ENCODE measurements at places on chromosomes 1 and 21. TPM values are rescaled to one million over a fixed set of nuclear protein-coding genes. Genes with fewer than 3 reads are reported as not detected.

DNA sequence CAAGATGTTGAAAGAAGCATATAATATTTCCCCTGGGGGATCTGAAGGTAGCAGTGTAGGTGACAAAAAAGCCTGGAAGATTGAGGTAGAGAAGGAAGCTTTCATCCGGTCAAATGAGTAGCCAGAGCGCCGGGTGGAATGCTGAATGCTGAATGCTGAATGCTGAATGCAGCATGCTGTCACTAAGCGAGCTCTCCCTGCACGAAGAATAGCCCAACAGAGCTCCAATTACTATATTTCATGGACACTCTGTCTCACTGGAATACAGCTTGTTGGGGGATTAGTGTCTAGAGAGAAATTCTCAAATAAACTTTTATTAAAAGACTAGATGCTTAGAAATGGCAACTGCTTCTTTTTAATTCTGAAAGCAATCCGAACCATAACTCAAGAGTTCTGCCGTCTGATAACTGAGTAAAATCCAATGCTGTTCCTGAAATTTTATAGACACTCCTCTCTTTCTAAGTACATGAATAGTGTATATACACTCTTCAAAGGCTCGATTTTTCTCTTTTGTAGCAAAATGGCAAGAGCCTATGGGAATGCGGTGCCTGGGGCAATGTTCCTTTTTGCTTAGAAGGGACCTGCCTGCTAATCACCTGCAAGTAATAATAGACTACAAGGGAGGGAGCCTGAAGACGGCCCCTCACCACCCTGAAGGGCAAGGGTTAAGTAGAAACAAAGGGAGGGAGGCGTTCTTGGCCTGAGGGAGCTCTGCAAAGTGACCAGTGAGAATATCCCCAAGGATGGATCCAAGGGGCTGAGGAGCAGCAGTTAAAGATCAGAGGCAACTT lies 203.7 kb upstream of the ESRRG start:
- no peak for DNase-seq

- DNase-seq: no peak
These were observed 29.3 kb downstream of the SORT1 start for GRCh38 chr1:109368464-109368863.

DNA sequence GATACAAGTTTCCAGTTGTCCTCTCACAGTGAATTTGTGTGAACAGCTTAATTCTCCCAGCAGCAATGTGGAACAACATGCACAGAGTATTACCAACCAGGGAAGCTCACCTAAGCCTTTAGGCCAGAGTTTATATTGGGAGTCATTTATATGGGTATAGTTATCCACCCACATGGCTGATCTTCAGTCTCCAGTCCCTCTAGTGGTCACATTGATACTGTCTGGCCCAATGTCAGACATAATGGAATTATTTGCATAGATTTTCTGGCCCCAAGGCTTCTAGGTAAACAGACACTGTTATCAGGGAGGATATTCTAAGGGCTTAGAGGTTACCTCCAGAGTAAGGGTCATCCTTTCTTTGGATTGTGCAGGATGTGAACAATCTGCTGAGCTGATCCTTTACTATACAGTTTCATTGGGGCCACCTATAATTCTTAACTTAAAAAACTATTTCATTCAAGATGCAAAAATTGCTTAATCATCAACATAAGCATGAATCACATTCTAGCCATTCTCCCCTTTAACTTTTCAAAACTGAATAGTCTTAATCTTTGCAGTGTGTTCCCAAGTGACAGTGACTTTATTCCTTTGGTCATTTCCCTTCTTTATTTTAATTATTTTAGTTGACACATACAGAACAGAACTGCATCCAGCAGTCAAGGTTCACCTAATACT lies 210.9 kb downstream of the LTN1 start:
- DNase-seq: no peak

DNA sequence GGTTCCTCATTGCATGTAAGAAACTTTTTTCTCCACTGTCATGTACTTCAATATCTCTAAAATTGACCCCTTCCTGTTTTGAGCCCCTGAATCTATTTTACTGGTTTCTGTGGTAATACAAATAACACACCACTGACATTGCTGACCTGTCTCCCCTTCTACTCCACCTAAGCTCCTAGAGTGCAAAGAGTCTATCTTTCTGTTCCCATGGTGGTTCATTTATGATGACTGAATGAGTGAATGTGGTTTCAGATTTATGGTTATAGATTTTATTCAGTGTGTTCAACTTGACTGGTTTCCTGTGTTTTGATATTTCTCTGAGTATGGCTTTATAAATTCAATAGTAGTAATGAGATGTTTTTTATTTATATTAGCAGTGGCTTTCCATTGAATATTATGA lies 127.7 kb downstream of the MAGI3 start:
- DNase-seq: no peak

GRCh38 chr1:99110140-99111041 lies 105.7 kb upstream of the PLPPR5 start:
- no peak for DNase-seq

GRCh38 chr1:59276439-59276851 lies 20.4 kb upstream of the FGGY start:
- DNase-seq: no peak

DNA sequence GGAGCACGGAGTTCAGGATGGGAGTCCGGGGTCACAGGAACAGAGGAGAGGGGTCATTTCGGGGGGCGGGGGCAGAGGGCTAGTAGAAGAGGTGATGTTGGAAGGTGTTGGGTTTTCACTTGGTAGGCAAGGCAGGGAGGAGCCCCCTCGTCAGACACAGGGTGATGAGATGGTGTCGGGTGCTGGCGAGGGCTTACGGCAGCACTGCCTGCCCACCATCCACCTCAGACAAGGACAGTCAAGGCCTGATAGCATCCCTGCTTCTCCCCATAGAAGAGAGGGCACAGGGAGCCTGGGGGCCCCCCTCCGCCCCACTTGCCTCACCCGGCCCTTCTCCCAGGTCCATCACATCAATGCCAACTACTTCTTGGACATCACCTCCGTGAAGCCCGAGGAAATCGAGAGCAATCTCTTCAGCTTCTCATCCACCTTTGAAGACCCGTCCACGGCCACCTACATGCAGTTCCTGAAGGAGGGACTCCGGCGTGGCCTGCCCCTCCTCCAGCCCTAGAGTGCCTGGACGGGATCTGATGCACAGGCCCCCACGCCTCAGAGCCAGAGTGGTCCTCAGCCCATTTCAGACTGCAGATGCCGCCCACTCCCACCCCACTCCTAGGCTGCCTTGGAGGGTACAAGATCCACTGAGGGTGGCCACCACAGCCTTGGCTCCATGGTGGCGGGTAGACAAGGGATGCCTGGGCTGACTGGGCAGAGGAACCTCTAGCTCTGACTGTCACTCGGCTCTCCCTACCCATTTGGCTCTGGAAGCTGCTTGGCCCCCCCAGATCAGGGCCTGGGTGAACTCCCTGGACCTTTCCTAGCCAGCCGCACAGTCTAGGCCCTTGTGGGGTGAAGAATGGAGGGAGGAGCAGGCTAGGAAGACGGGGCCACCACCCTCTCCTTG lies 4.3 kb upstream of the MTFR1L start:
- DNase-seq: no peak

GRCh38 chr1:24656046-24656445 lies 12.9 kb downstream of the SRRM1 start:
- DNase-seq: no peak

DNA sequence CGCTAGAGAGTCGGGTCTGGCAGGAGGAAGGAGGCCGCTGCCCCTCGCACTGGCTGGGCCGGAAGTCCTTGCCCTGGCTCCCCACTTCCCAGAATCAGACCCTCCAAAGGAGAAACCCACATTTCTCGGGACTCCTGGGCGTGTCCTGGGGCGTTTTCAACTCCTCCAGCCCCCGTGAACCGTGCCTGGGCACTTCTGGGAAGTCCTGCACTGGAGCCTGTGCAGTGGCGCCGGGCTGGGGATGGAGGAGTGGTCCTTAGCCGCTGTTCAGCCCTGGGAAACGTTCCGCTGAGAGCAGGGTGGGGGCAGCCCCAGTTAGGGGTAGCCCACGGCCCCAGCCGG lies 3.0 kb downstream of the IGSF21 start:
- DNase-seq: no peak

DNA sequence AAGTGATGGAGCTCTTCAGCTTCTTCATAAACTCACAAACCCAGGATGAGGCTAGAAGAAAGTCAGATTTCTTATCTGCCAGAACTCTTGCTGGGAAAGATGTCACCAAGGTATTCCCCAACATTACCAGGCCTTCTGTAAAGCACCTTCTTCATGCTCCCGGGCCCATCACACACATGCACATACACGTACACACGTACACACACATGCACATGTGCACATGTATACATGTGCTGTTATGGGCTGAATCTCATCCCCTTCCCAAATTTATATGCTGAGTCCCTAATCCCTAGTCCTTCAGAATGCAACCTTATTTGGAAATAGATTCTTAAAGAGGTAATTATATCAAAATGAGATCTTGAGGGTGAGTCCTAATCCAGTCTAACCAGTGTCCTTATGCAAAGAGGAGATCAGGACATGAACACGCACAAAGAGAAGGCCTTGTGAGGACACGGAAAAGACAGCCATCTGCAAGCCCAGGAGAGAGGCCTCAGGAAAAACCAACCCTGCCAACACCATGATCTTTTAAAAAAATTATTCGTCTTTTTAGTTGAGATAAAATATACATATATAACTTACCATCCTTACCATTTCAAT lies 76.4 kb upstream of the LYST start:
- DNase-seq: no peak

DNA sequence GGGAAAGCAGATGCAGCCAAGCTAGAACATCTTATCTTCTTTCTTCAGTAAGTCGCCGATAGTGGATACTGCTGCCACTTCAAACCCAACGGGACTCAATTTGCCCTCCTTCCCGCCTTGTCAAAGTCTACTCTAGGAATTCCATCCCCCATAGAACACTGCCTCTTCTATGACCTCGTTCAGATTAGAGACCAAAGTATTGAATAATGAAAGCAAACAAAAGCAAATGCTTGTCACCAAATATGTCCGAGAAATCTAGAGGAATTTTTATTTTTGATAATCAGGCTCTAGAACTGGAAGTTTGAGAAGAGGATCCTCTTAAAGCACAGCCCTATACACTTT lies 853 bp upstream of the RRAGC start:
- no peak for DNase-seq

GRCh38 chr1:169460191-169460833 lies 25.4 kb downstream of the SLC19A2 start:
- no peak for DNase-seq

GRCh38 chr1:88751714-88752113 lies 67.6 kb downstream of the PKN2 start:
- DNase-seq: no peak

GRCh38 chr1:92571578-92571977 lies 84.9 kb upstream of the GFI1 start:
- DNase-seq: no peak

GRCh38 chr1:221101807-221102605 lies 222.8 kb downstream of the HLX start:
- no peak for DNase-seq

- no peak for DNase-seq
These were observed 3.4 kb downstream of the ATP13A2 start for GRCh38 chr1:17008208-17008855.

DNA sequence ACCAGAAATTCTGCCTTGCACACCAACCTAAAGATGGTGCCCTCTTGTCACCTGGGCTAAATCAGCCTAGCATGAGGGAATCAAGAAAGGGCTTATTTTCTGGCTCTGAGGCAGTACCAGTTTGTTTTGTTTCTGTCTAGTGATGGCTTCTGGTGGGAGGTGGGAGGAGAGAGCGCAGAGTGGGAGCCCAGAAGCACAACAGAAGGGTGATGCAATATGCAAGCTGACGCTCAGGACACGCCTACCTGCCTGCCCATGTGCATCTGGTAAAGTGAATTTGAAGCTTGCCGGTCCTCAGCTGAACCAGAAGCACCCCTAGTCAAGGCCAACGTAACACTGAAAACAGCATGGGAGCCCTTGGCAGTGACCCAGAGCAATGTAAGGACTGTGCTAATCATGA lies 138.4 kb upstream of the TIAM1 start:
- peak; percentile 46 for DNase-seq

- no peak for DNase-seq
These were observed 2.0 kb downstream of the MPZL1 start for GRCh38 chr1:167723707-167724323.

GRCh38 chr1:23101887-23102286 lies 66.8 kb downstream of the LUZP1 start:
- DNase-seq: no peak

DNA sequence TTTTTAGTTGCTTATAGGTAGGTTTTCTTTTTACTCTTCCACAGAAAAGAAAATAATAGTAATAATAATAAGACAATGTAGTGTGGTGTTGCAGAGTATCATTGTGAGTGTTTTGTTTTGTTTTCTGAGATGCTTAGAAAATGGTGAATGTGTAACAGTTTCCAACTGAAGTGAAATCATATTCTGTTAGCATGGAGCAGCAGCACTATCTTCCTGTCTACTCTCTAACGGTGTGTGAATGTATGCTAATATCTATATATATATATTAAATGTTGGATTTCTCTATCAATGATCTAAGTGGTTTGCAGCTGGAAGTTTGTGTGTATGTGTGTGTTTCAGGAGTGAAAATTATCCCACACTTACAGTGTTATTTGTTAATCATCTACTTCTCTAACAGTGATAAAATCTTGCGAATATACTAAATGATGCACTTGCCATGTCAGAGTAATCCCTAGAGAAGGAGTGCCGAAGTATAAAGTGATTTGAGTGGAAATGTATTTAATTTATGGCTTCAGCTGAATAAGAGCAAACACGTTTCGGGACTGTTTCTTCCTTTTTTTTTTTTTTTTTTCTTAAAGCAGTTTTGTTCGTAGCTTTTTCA lies 377 bp downstream of the SAMD13 start:
- DNase-seq: no peak

- DNase-seq: no peak
These were observed 6.6 kb downstream of the SLC2A5 start for GRCh38 chr1:9062846-9063245.

- DNase-seq: peak; percentile 32
These were observed 5.5 kb downstream of the THEM5 start for GRCh38 chr1:151847867-151848596.

GRCh38 chr1:156437037-156437867 lies 63.3 kb downstream of the MEF2D start:
- no peak for DNase-seq

- no peak for DNase-seq
These were observed 1169.2 kb upstream of the B3GALT2 start for GRCh38 chr1:194355488-194356106.

- DNase-seq: no peak
These were observed 41.6 kb upstream of the APOBEC4 start for GRCh38 chr1:183694755-183695154.

DNA sequence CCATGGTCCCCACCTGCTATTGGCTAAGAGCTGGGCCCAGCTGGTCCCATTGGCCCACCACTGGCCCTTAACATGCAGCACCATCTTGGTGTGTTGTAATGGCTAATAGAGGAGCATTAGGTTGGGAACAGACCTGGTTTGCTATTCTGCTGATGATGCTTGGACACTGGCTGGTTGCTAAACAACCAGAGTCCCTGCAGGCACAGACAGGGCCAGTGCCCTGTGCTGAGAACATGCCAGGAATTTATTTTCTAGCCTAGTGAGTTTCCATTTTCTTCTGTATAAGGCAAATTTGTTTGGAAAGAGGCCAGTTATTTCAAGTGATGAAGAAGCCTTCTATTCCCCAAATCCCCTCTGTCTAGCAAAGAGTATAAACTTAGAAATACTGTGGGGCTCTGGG lies 42.9 kb upstream of the TDRD10 start:
- no peak for DNase-seq

The TTC39A gene
- total RNA-seq: 1.2 TPM

The SYT2 gene
- total RNA-seq: not detected

The WNT3A gene
- not detected for total RNA-seq

The FMO2 gene
- total RNA-seq: 58.3 TPM

The PAQR6 gene
- total RNA-seq: 48.9 TPM

The GGPS1 gene
- total RNA-seq: 28.0 TPM

The PRDM16 gene
- 31.3 TPM for total RNA-seq

The PTGS2 gene
- total RNA-seq: 5.4 TPM

The CMPK1 gene
- 111 TPM for total RNA-seq

The SPRR3 gene
- total RNA-seq: 0.45 TPM
